ENCODE measurements at places on chromosomes 7 and 10.

GRCh38 chr10:14879928-14880193 lies 1.2 kb downstream of the SUV39H2 start:
- no peak for DNase-seq

DNA sequence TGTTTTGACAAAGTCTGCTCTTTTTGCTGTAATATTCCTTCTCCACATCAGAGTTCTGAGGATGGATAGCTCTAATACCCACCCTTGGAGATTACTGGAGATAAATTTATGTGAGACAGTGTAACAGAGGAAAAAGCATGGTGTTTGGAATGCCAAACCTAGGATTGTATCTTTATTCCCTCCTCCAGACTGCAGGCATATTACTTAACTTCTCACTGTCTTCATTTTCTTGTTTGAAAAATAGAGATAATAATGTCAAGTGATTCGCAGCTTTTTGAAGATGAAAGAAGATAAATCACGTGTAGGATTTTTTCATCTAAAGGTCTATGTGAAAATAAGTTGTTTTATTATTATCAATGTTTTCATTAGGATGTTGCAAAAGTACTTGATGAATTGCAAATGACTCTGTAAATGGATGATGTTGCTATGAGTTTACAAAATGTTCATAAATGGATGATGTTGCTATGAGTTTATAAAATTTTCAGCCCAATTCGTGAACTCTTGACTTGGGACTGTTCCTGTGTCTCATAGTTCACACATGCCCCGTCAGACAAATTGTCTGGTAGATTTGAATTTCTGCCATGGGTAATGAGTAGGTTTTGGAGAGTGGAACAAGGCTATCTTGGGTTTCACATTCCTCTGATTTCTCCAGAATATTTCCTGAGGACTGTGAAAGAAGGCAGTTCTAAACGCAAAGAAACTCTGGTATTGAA lies 113.1 kb upstream of the IGFBP3 start:
- no peak for DNase-seq

- no peak for DNase-seq
Measured at GRCh38 chr7:121113288-121113687, 124.8 kb downstream of the CPED1 start.

- DNase-seq, result no peak
Measured at GRCh38 chr7:141161550-141162535, 88.0 kb downstream of the TMEM178B start.

- DNase-seq, result no peak
Measured at GRCh38 chr10:113506476-113506875, 46.4 kb upstream of the HABP2 start.

DNA sequence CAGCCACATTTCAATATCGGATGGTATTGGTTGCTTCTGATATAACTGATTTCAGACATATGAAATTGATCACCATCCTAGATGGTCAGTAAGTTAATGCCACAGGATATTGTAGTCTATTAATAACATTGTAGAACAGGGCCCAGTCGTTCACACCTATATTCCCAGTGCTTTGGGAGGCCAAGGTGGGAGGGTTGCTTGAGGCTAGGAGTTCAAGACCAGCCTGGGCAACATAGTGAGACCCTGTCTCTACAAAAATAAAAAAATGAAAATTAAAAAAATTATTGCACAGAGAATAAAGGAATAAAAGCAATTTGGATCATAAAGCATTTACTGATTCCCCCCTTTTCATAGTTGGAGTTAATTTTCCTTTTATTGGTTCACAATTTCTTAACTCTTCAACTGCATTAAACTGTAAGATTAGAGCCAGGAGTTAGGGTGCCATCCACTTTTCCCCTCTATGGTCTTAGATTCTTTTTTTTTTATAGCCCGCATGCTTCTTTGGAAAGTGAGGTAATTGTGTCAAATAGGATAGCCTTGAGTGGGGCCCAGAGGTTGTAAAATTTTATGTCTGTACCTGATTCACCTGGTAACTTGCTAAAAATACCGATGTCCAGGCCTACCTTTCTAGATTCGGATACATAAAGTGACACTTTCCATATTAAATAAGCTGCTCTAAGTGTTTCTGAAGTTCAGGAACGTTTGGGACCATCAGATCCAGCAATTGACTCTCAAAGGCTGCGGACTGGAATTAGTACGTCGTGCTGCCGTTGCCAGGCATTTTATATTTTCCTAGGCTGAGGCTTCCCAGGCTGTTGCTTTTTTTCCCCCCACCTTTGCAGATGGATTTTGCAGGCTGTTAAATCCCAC lies 24.7 kb downstream of the ADK start:
- no peak for DNase-seq

GRCh38 chr10:98316661-98317060 lies 48.7 kb upstream of the LOXL4 start:
- no peak for DNase-seq

GRCh38 chr7:90579181-90579688 lies 16.9 kb upstream of the CDK14 start:
- DNase-seq, result no peak

DNA sequence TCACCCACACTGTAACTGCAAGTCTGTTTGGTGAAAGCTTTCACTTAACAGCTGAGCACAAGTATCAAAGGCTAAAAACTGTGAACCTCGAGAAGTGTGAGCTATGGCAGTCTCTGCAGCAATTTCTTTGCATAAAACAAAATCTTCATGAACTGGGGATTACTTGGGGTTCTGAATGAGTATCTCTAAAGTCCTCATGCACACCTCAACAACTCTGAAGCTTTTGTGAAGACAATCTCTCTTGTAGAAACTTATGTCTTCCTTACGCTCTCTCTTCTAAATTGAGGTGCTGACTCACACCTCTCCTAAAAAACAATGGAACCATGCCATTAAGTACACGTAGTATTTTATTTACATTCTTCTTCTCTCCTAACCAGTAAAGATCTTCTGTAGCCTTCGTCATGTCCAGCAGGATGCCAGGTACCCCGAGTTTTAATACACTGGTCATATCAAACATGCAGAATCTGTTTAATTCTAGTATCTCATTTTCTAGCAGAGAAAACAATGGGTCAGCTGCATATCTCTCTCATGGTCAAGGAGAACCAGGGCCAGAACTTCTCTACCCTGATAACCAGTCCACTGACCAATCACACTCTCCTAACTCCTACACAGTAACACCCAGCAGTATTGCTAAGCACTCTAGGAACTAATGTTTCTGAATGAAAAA lies 76.9 kb downstream of the UBE2H start:
- DNase-seq, result no peak

GRCh38 chr10:110794808-110795207 lies 76.9 kb upstream of the PDCD4 start:
- peak; percentile 85 for DNase-seq

DNA sequence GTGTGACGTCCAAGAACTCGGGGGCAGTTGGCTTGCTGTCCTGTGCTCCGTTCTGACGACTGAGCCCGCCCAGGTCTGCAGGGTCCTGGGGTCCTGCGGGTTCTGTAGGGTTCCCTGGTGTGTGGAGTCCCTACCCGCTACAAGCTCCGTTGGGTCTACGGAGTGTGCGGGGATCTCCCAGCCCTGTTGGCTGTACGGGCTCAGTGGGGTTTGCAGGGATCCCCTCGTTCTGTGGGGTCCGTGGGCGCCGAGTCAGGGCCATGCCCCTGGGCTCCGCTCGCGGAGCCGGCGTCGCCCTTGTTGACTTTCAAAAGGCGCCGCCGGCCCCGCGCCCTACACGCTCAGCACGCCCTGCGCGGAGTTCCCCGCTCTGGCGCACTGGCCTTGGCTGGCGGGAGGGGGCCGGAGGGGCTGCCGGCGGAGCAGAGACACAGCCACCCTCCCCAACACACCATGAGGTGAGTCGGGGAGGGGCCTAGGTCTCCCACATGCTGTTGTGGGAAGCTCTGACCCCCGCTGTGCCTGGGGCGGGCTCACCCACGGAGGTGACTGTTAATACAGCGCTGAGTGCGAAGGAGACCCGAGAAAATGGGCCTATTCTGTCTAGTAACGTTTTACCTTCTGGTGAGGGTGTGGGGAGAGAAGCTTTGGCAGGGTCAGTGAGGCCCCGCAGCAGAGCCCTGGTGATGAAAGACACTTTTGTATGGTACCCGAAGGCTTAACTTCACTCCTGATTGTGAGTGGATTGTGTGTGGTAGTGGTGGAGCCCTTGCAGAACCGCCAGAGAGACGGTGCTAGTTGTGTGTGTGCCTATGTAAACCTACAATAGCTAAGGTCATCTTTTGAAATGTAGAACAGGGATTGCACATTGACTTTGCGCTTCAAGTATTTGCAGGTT lies 8.1 kb downstream of the TASOR2 start:
- peak; percentile 24 for DNase-seq

DNA sequence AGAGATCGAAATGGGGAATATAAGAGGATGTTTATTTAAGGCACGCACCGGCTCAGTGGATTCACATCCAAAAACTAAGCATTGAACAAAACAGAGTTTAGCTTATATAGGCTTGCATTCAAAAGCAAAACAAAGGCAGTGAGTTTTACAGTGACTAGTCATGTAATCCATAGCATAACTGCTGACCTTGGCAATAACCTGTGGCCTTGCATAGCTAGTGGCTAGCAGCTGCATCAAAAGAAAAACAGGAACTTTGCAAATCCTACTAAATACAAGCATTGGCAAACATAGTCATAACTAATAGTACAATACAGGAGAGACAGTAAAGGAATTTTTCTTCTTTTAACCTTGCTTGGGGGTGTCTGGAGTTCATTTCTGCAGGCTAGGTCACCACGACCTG lies 9.7 kb upstream of the ZNF485 start:
- DNase-seq, result no peak

DNA sequence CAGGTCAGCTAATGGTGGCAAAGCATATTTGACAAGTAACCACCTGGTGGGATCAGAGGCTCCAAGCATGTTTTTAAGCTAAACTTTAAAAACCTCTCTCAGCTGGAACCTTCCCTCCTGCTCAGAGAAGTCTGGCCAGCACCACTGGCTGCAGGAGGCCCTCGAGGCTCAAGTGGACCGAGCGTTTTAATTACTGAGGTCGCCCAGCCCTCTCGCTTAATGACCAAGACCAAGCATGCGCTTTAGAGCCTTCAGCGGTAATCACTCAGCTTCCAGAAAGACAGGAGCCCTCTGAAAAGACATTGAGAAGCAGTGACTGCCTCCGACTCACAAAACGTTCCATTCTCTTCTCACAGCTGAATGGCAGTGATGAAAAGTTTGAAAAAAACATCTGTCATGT lies 383.4 kb upstream of the ADARB2 start:
- peak; percentile 21 for DNase-seq

DNA sequence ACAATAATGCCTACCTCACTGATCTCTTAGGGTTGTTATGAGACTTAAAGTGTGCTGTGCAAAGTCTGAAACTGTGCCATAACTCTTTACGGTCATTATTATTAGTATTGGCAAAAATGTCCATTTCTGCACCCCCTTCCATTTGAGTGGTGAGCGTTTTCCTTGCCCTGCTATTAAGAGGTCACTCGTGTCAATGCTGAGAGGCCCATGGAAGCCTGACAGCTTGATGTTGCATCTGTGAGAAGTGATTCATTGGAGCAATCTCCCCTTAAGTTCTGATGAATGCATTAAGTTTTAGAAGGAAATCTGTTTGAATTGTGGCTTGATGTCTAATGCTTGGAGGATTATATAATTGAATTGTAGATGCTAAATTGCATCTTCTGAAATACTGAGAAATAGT lies 253.3 kb downstream of the FRMD4A start:
- DNase-seq, result no peak

- DNase-seq, result peak; percentile 23
Measured at GRCh38 chr7:110839866-110840265, 251.1 kb upstream of the LRRN3 start.

DNA sequence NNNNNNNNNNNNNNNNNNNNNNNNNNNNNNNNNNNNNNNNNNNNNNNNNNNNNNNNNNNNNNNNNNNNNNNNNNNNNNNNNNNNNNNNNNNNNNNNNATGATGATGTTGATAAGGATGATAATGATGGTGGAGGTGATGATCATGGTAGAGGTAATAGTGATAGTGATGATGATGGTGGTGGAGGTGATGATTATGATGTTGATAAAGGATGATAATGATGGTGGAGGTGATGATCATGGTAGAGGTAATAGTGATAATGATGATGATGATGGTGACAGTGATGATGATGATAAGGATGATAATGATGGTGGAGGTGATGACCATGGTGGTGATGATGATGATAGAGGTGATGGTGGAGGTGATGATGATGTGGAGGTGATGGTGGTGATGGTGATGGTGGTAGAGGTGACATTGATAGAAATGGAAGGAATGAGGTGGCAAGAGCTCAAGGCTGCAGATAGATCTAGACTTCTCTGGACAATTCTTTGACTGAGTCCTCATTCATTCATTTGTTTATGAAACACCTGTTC lies 47.8 kb downstream of the FAM20C start:
- DNase-seq, result no peak

GRCh38 chr10:90204131-90204955 lies 503.0 kb downstream of the KIF20B start:
- no peak for DNase-seq

DNA sequence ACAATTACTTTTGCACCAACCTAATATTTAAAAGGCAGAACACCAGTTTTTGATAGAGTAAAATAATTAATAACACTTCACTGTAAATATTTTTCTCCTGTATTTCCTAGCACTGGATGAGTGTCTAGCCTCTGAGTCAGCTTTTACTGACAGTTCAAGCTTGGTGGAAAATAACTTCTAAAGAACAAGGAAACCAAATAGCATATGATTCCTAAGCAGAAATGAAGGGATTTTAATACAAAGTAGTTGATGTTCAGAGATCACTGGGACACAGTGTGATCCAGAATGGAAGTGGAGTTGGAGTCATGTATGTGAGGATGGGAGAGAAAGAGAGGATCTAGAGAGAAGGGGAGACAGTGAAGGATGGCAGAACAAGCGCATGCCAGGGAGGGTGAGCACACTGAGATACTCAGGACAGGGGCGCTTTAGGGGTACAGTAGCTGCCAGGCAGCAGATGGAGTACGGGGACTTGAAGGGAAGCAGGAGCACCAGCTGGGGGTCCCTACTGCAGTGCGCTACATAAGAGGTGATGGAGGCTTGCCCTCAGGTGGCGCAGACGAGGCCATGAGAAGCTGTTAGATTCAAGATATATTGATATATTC lies 117.9 kb upstream of the KLF6 start:
- no peak for DNase-seq

- DNase-seq, result no peak
Measured at GRCh38 chr10:119917777-119918176, 25.2 kb downstream of the SEC23IP start.
